Hematopoietic multipotent progenitor cell treated with erythropoietin and hydrocortisone succinate and interleukin-3 and kit ligand, for 8 days (in vitro differentiated cells): ENCODE measurements at places on chromosomes 3 and 15.

GRCh38 chr3:184808021-184808420, 3.9 kb upstream of the VPS8 start:
- DNase-seq: peak; percentile 23

GRCh38 chr3:158106766-158107471, 699 bp upstream of the SHOX2 start:
- DNase-seq: peak; percentile 27

DNA sequence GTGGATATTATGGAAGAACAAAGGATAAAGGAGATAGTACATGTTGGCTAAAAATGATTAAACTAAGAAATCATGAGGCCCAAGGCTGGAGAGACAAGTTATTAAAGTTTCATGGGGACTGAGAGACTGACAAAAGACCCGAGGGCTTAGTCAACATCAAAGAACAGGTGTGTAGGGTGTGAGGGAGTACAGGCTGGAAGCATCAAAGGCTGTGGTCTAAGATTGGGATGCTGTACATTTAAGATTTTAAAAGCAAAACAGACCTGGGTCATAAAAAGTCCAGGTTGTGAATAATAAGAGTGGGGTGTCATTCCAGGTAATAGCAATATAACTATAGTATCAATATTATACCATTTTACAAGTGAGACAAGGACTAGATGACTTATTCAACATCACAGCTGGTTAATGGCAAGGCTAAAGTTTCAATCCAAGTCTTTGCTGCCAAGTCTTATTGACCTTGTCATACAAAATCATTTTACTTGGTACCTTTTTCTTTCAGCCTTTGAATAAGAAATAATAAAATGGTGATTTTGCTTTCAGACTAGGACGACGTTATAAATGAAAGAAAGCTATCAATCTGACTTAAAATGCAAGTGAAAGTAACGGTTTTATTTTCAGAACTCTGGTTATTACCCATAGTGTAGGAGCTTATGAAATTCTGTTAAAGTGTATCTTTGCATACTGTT, 211.6 kb downstream of the TNIK start:
- DNase-seq: no peak

DNA sequence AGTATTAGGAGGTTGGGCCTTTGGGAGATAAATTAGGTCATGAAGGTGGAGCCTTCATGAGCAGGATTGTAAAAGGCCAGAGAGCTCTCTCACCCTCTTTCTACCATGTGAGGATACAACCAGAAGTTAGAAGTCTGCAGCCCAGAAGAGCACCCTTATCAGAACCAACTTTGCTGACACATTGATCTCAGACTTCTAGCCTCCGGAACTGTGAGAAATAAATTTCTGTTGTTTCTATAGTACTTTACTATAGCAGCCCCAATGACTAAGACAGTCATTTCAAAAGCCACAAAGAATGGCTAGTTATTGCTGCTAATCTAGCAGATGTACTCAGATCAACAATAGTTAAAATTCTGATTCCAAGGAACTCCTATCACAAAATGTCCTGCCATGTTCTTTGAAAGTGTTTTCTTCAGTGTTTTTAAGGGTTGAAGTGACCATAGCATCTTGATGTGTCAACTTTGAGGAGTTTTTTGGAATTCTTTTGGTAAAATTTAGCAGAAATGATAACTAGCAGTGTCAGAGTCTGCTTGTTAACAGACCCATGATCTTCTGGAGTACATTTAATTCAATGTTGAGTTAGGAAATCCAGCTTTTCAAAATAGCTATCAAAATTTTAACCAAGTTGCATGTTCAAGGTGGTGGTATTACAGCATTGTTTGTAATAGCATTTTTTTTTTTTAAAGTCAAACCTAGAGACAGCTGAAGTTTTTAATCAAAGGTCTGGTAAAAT, 10.3 kb downstream of the DZIP3 start:
- peak; percentile 79 for DNase-seq

DNA sequence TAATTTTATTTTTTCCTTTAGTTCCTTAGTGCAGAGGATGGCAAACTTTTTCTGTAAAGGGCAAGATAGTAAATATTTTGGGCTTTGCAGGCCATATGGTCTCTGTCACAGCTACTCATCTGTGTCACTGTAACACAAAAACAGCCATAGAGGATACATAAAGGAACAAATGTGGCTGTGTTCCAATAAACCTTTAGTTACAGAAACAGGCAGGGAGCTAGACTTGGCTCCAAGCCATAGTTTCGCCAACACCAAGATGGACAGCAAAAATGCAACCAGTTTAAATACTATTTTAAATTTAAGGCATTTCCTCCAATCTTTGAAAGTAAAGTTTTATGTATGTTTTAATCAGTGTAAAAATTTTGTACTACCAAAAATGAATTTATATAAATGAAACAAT, 753.4 kb downstream of the FHIT start:
- no peak for DNase-seq

DNA sequence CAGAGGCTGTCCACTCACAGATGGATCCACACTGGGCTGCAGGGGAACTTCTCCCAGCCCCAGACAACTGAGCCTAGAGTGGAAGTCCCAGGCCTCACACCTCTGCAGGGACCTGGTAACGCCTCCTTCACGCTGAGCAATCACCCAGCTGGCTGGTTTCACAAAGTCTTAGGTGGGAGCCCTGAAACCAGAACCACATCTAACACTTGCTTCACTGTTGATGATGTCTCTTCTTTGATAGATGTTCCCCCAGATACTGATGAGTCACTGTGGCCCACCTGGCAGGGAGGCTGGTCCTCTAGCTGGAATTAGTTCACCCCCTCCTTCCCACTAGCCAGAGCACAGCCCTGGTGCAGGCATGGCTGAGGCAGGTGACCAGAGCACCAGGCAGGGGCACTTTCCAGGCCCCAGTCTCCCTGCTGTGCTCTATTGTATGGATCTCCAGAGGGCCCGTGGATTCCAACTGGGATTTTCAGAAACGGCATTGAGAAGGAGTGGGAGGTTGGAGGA, 33.5 kb downstream of the MYL3 start:
- DNase-seq: no peak
